ENCODE measurements at places on chromosomes 2 and 18. TPM values are rescaled to one million over a fixed set of nuclear protein-coding genes. Genes with fewer than 3 reads are reported as not detected.

DNA sequence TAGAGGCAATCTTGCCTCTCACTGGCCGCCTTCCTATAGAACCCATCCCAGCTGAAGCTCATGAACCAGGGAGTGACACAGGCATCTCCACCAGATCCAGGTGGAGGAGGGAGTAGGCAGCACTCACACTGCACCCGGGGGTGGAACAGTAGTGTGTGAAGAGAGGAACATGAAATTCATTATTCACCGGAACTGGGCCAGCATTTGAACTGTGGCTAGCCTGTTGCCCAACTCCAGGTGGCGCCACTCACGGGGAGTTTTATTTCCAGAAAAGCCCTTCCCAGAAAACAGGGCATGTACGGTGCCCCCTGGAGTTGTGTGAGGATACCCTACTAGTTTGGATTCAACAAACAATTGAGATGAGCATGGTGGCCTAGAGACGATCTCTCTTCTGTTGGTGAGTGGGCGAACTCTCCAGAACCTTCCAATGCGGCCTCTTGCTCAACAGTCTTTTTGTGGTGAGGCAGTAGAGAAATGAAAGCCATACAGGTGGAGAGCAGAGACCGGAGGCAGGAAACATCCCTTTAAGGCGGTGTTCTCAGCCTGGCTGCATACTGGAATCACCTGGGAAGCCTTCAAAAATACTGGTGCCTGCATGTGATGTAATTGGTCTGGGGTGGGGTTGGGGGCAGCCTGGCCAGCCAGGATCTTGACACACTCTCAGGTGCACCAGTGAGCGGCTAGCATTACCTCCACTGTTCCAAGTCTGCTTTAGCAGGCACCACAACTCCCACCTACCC, 73.5 kb upstream of the NEDD4L start:
- no peaks in the 10 kb centered on the region for H3K36me3 ChIP-seq
- no peak overlapping the region for H3K4me3 ChIP-seq
- H3K27ac ChIP-seq = no peak overlapping the region
- DNase-seq = no peak
- H3K27me3 ChIP-seq = no peaks in the 10 kb centered on the region
- no peaks in the 10 kb centered on the region for H3K4me1 ChIP-seq

Gene LHCGR
- total RNA-seq = not detected

- DNase-seq = no peak
- peaks cover 17% of the 10 kb centered on the region for H3K4me1 ChIP-seq
- no peak overlapping the region for H3K4me3 ChIP-seq
- no peaks in the 10 kb centered on the region for H3K36me3 ChIP-seq
- H3K27me3 ChIP-seq = no peaks in the 10 kb centered on the region
Measured at GRCh38 chr2:202072226-202072625, 829 bp upstream of the KIAA2012 start.

Gene C2orf76
- total RNA-seq = 4.8 TPM

GRCh38 chr2:54628957-54629356, 94.5 kb upstream of the EML6 start:
- H3K27ac ChIP-seq = no peak overlapping the region
- peaks cover 100% of the 10 kb centered on the region for H3K36me3 ChIP-seq
- no peak overlapping the region for H3K4me3 ChIP-seq
- no peaks in the 10 kb centered on the region for H3K27me3 ChIP-seq
- no peak for DNase-seq

GRCh38 chr2:127128445-127128904, 21.5 kb upstream of the BIN1 start:
- H3K4me1 ChIP-seq = no peaks in the 10 kb centered on the region
- H3K27ac ChIP-seq = no peak overlapping the region
- H3K4me3 ChIP-seq = no peak overlapping the region
- DNase-seq = no peak
- H3K27me3 ChIP-seq = no peaks in the 10 kb centered on the region

- no peaks in the 10 kb centered on the region for H3K36me3 ChIP-seq
- H3K4me3 ChIP-seq = no peak overlapping the region
- no peak for DNase-seq
- H3K27ac ChIP-seq = no peak overlapping the region
Measured at GRCh38 chr2:51014759-51015158, 17.2 kb downstream of the NRXN1 start.

- H3K27me3 ChIP-seq = no peaks in the 10 kb centered on the region
- no peak for DNase-seq
- no peak overlapping the region for H3K27ac ChIP-seq
- H3K4me3 ChIP-seq = no peak overlapping the region
- H3K36me3 ChIP-seq = no peaks in the 10 kb centered on the region
Measured at GRCh38 chr2:179876266-179876665, 14.9 kb upstream of the ZNF385B start.

Gene MROH2A
- not detected for total RNA-seq

Gene CCL20
- not detected for total RNA-seq

Data from psoas muscle (tissue), 8 donors.